Bronchial epithelial cell (primary cell): ENCODE measurements at places on chromosomes 1 and 21.

GRCh38 chr21:39385299-39386145 is 36.6 kb upstream of the HMGN1 start:
- peak; percentile 51 for DNase-seq

- DNase-seq = peak; percentile 92
Observed at GRCh38 chr1:209430821-209431259, 152.7 kb upstream of the CAMK1G start.

GRCh38 chr21:46151261-46151988 is 4.0 kb downstream of the FTCD start:
- no peak for DNase-seq

DNA sequence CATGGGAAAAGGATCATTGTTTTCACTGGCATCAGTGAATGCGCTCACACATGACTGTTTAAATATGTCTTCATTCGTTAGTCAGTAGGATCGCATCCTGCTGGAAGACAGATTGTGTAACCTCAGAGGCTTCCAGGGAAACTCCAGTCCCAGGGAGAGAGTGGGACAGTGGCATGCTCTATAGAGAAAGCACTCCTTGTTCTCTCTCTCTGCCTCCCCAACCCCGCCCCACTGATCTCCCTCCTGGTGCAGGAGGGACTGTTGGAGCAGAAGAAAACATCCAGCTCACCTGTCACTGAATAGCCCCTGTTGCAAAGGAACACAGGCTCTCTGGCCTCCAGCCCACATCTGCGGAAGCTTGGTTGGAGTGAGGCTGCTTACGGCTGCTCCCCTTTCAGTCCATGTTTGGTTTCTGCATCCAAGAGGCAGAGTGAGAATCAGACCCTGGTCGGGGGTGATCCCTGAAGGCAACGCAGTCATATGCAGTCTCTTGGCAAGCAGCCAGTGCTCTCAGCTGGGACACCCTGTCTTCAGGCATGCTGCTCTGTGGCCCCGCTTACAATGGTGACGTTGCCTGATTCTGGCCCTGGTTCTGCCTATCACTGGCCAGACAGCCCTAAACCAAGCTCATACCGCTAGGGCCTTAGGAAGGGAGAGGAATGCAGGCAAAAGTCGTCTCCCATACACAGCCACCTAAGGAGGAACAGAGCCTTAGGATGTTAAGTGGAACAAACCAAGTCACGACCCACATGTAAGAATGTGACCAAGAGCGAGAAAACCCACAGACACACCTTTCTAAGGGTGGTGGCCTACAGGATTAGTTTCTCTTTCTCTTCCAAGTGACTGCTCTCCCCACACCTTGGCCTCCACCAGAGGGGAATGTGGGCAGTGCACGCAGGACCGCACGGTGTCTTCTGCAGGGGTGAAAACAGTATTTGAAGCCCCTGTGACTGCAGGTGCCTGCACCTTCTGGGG is 39.7 kb downstream of the BACE2 start:
- DNase-seq = peak; percentile 77

GRCh38 chr1:113940365-113941244 is 11.5 kb downstream of the HIPK1 start:
- DNase-seq = no peak

GRCh38 chr1:91803847-91804545 is 82.0 kb downstream of the TGFBR3 start:
- DNase-seq = peak; percentile 74

- peak; percentile 51 for DNase-seq
Observed at GRCh38 chr1:39395357-39395831, 96.0 kb upstream of the BMP8A start.

DNA sequence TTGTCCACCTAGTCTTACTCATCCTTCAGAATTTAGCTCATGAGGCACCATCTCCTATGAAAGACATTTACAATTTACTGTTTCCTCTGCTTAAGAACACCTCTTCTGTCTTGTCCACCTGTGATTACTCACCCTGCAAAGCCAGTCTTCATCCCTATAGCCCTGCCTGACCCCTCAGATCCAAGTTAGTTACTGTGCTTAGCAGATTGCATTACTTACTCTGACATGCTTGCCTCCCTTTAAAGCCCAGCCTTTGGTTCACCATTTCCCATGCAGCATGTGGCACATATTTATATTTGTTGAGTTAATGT is 60.9 kb upstream of the VCAM1 start:
- DNase-seq = no peak

- DNase-seq = no peak
Observed at GRCh38 chr21:31514598-31514997, 144.9 kb upstream of the SOD1 start.

DNA sequence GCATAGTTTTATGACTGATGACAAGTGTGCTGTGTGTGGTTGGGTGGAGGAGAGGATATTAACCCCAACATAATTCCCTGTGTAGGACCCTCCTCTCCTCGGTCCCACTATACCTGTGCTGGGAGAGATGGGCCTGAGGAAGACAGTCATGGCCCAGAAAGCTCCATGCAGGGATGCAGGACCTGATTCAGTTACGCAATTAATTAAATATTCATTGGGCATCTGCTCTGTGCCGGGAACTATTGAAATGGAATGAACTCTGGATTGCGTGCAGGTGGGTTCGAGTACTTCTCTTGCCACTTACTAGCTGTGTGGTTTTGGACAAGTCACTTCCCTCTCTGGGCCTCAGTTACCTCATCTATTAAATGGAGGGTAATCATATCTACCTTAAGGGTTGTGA is 74.6 kb downstream of the CD247 start:
- DNase-seq = no peak

GRCh38 chr1:1402072-1402900 is 3.2 kb upstream of the CCNL2 start:
- peak; percentile 81 for DNase-seq

- no peak for DNase-seq
Observed at GRCh38 chr1:163124812-163125211, 55.7 kb downstream of the RGS4 start.

GRCh38 chr1:95451054-95451453 is 217.0 kb downstream of the RWDD3 start:
- peak; percentile 16 for DNase-seq

GRCh38 chr1:24759492-24759891 is 14.2 kb downstream of the CLIC4 start:
- DNase-seq = no peak

DNA sequence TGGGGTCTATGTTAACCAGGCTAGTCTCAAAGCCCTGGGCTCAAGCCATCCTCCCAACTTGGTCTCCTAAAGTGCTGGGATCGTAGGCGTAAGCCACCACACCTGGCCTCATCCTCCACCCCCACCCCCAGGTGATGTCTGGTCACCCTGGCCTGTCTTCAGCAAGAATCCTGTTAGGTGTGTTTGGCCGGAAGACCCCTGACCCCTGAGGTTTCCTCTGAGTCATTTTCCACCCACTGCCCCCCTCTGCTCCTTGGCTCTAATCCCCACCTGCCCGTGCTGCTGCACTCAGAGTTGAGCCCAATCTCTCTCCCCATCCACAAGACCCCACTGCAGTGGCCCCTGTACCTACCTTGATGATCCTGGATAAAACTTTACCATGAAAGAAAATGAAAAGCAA is 25.2 kb downstream of the SLC66A1 start:
- DNase-seq = no peak

DNA sequence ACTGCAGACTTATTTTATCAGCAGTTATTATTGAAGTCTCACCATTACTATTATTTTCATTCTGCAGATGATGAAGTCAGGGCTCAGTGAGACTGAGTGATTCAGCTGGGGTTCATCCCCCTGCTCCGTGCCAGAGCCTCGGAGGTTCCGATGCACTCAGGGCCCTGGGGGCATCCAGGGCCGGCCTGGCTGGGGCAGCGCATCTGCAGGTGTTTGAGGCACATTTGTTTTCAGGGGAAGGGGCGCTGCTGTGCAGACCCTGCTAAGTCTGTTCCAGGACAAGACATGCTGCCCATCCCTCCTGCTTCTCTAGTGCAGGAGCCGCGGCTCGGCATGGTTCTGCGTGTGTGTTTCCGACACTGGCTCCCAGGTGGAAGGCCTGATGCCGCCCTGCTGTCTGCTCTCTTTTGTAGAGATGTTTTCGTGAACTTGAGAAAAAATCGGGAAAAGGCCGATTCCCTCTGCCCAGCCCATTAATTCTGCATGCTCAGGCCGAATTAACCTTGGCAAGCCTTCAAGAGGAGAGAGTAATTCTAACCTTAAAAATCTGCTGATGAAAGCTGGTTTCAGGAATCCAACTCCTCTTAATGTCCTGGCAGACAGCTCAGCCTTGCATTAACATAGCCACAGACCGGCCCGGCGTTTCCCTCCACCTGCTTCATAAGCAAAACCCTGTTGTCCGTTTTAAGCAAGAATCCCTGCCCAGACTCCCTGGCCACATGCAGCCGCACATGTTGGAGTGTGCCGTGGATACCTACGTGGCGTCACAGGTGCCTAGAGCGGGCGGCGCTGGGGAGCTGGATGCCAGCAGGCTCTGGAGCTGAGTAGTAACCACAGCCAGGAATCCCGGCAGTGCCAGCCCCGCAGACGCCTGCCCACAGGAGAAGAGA is 316.0 kb upstream of the VAMP3 start:
- DNase-seq = no peak

DNA sequence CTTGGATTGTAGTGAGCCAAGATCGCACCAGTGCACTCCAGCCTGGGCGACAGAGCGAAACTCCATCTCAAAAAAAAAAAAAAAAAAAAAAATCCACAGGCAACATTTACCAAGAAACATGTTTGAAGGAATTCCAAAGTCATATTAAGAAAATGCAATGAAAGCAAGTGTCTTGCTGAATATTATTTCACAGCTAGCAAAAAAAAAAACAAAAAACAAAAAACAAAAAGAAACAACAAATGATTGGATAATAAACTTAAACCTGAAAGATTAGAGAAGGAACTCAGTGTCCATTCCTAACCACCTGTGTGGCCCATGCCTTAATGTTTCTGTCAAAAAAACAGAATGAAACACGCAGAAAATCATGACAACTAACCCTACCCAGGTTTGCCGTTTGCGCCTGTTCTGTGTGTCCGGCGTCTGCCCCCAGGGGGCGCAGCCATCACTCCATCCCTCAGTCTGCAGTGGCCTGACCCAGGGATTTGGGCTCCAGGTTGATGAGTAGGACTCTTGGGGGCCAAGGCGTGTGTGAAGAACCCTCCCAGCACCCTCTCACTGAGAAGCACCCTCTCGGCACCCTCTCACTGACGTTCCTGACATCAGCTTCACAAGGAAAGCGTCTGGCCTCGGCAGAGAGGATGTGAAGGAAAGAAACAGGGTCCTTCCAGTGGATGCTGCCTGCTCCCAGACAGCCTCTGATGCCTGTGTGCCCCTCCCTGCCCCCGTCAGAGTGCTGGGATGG is 19.2 kb upstream of the PTTG1IP start:
- no peak for DNase-seq

GRCh38 chr21:36976882-36977651 is 10.6 kb upstream of the HLCS start:
- peak; percentile 66 for DNase-seq

DNA sequence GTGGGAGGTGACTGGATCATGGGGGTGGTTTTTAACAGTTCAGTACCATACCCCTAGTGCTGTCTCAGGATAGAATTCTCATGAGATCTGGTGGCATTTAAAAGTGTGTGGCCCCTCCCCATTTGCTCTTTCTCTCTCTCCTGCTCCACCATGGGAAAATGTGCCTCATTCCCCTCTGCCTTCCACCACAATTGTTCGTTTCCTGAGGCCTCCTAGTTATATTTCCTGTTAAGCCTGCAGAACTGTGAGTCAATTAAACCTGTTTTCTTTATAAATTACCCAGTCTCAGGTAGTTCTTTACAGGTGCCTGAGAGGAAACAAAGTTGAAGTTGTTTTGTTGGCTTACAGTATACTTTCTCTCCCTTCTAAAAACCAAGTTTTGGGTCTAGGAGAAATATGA is 23.1 kb upstream of the SLC22A15 start:
- DNase-seq = peak; percentile 8

- no peak for DNase-seq
Observed at GRCh38 chr1:212450331-212450881, 17.7 kb downstream of the NENF start.

GRCh38 chr1:86706018-86706635 is 1.8 kb downstream of the SH3GLB1 start:
- peak; percentile 24 for DNase-seq

DNA sequence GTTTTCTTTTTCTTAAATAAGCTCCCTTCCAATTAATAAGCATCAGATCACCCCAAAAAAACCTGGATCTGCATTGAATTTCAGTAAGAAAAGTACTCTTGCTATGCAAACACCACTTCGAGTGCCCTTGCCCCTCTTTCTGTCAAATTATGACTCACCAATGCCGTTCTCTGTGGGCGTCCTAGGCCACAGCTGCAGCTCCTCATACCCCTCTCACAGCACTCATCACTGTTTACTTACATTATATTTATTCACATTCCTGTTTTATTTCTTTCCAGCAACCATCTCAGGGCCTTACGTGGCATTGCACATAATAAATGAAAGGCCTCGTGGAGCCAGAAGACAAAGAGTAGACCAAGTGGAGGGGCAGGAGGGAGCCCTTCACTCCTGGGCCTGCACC is 99.1 kb upstream of the CTTNBP2NL start:
- peak; percentile 42 for DNase-seq

DNA sequence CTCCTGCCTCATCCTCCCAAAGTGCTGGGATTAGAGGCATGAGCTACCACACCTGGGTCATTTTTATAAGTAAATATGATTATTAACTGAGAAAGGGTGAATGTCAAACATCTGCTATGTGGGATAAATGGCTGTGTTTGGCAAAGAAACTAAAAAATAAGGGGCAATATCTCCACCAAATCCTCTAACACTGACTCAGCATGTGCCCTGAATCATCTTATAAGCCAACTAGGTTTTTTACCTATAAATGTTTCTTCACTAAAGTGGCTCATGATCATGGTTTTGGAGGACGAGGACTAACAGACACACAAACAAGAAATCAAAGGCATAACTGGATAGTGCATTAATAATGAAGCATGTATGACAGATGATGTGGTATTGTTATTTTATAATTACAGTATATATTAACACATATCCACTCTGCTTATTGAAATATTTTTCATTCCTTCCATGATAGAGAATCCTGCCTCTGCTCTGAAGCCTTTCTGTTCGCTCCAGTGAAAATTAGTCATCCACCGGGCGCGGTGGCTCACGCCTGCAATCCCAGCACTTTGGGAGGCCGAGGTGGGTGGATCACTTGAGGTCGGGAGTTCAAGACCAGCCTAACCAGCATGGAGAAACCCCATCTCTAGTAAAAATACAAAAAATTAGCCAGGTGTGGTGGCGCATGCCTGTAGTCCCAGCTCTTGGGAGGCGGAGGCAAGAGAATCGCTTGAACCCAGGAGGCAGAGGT is 11.7 kb upstream of the ARHGAP29 start:
- DNase-seq = no peak

- peak; percentile 53 for DNase-seq
Observed at GRCh38 chr1:72037745-72038343, 244.5 kb downstream of the NEGR1 start.
